ENCODE measurements at places on chromosomes 5 and 9.

- no peaks in the 10 kb centered on the region for H3K4me1 ChIP-seq
- H3K27ac ChIP-seq, result no peak overlapping the region
- no peaks in the 10 kb centered on the region for H3K27me3 ChIP-seq
- no peaks in the 10 kb centered on the region for H3K36me3 ChIP-seq
- no peak overlapping the region for H3K4me3 ChIP-seq
Observed at GRCh38 chr5:124823380-124823779, 76.9 kb upstream of the ZNF608 start.

GRCh38 chr5:15266229-15266628 is 233.8 kb upstream of the FBXL7 start:
- H3K27ac ChIP-seq, result no peak overlapping the region
- H3K4me1 ChIP-seq, result no peaks in the 10 kb centered on the region
- no peaks in the 10 kb centered on the region for H3K27me3 ChIP-seq
- H3K36me3 ChIP-seq, result no peaks in the 10 kb centered on the region

- peaks cover 3% of the 10 kb centered on the region for H3K4me1 ChIP-seq
- no peaks in the 10 kb centered on the region for H3K36me3 ChIP-seq
- no peak for DNase-seq
- no peak overlapping the region for H3K27ac ChIP-seq
- no peak overlapping the region for H3K4me3 ChIP-seq
- peaks cover 21% of the 10 kb centered on the region for H3K27me3 ChIP-seq
Observed at GRCh38 chr9:98570055-98570454, 138.7 kb downstream of the GABBR2 start.

DNA sequence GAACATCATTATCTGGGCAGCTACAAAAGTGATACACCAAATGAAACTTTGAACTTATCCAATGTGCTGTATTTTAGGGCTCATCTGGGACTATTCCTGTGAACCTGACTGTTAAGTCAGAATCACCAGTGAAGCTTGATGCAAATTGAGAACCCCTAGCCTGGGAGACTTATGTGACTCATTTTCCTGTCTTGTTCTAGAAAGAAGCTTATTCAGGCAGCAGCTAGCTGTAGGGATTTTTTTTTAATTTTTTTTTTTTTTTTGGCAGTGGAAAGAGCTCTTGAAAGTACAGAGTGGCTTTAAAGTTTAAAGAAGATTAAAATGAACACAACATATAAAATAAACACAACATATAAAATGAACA is 81.1 kb upstream of the TNFAIP8 start:
- DNase-seq, result peak; percentile 38
- H3K4me1 ChIP-seq, result peaks cover 100% of the 10 kb centered on the region
- H3K27ac ChIP-seq, result peak overlapping the region; percentile 100
- no peaks in the 10 kb centered on the region for H3K36me3 ChIP-seq
- peak overlapping the region; percentile 99 for H3K4me3 ChIP-seq

GRCh38 chr5:137283801-137284200 is 215.3 kb downstream of the SPOCK1 start:
- no peaks in the 10 kb centered on the region for H3K36me3 ChIP-seq
- H3K27ac ChIP-seq, result no peak overlapping the region
- DNase-seq, result no peak
- H3K4me1 ChIP-seq, result no peaks in the 10 kb centered on the region
- H3K4me3 ChIP-seq, result no peak overlapping the region

GRCh38 chr5:134574521-134574920 is 49.1 kb downstream of the JADE2 start:
- no peak for DNase-seq
- H3K27me3 ChIP-seq, result no peaks in the 10 kb centered on the region
- peak overlapping the region; percentile 83 for H3K27ac ChIP-seq
- H3K36me3 ChIP-seq, result peaks cover 2% of the 10 kb centered on the region
- H3K4me1 ChIP-seq, result peaks cover 22% of the 10 kb centered on the region
- no peak overlapping the region for H3K4me3 ChIP-seq

GRCh38 chr5:107330903-107331302 is 339.8 kb downstream of the EFNA5 start:
- no peaks in the 10 kb centered on the region for H3K36me3 ChIP-seq
- H3K4me1 ChIP-seq, result no peaks in the 10 kb centered on the region
- DNase-seq, result no peak
- no peak overlapping the region for H3K27ac ChIP-seq
- H3K4me3 ChIP-seq, result no peak overlapping the region
- H3K27me3 ChIP-seq, result no peaks in the 10 kb centered on the region

DNA sequence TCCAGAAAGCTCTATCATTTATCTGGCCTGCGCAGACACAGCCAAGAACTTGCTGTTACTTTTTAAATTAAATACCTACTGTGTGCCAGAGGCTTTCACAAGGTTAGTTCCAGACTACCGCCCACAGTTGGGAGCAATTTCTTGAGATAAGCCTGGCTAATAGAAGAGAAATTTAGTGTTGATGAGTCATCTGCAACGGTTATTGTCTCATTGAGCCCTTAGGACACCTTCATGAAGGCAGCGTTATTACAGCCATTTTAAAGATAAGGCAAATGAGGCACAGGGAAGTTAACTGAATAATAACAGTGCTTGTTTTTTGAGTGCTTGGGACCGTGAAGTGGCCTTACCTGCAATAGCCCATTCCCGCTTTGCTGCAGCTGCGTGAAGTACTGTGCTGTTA is 292.9 kb upstream of the MSX2 start:
- no peaks in the 10 kb centered on the region for H3K4me1 ChIP-seq
- no peaks in the 10 kb centered on the region for H3K36me3 ChIP-seq
- peaks cover 5% of the 10 kb centered on the region for H3K27me3 ChIP-seq
- no peak overlapping the region for H3K4me3 ChIP-seq
- no peak for DNase-seq

DNA sequence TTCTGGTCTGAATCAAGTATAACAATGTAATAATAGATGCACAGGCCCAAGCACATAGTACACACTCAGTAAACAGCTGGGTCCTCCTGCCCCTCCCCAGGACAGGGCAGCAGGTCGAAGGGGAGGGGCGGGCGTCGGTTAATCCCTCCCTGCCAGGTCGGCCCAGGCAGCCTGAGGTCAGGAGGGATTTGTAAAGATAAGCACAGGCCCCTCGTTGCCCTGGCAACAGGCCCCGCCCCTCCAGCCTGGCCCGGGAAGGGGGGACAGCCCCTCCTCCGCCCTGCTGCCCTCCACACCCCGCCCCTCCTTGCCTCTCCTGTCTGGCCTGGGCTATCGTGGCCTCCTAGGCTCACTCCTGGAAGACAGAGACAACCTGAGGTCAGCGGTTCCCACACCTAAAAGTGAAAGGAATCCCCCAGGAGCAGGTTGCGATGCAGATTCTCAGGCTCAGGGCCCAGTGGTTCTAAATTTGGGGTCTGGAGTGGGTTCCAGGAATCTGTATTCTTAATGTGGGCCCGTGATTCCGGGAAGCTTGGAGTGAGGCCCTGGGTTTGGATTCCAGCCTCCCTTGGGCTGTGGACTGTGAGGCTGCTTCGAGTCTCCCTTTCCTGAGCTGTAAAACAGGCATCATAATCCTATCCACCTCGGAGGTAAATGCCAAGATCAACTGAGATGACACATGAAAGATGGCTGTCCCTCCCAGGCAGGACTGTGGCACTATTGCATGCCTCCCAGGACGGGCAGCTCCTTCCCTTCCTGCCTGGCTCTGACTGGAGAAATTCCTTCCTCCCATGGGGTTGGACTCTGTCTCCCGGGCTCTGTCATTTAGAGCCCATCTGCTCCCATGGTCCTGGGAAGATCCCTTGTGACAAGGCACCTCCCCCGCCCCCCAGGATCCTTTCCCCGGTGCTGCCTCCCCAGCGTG is 4.4 kb downstream of the CRB2 start:
- DNase-seq, result no peak
- peaks cover 16% of the 10 kb centered on the region for H3K4me1 ChIP-seq
- H3K27me3 ChIP-seq, result no peaks in the 10 kb centered on the region
- H3K36me3 ChIP-seq, result no peaks in the 10 kb centered on the region
- no peak overlapping the region for H3K27ac ChIP-seq

- DNase-seq, result no peak
- H3K4me1 ChIP-seq, result no peaks in the 10 kb centered on the region
- H3K27me3 ChIP-seq, result no peaks in the 10 kb centered on the region
Observed at GRCh38 chr5:153988510-153988909, 50.2 kb downstream of the FAM114A2 start.

- no peaks in the 10 kb centered on the region for H3K36me3 ChIP-seq
- no peak overlapping the region for H3K27ac ChIP-seq
- peaks cover 4% of the 10 kb centered on the region for H3K4me1 ChIP-seq
Observed at GRCh38 chr5:56460681-56461191, 227.6 kb upstream of the ANKRD55 start.

- H3K27ac ChIP-seq, result no peak overlapping the region
- H3K27me3 ChIP-seq, result no peaks in the 10 kb centered on the region
- no peak for DNase-seq
Observed at GRCh38 chr5:89105836-89106235, 222.9 kb upstream of the MEF2C start.

DNA sequence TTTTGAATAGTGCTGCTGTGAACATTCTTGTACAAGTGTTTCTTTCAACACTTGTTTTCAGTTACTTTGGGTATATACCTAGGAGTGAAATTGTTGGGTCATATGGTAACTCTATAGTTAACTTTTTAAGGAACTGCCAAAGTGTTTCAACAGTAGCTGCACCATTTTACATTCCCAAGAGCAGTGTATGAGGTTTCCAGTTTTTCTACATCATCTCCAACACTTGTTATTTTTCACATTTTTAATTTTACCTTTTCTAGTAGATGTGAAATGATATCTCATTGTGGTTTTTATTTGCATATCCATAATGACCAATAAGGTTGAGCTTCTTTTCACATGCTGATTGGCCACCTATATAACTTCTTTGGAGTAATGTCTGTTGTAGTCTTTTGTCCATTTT is 40.0 kb upstream of the FOXE1 start:
- H3K4me3 ChIP-seq, result no peak overlapping the region
- no peaks in the 10 kb centered on the region for H3K36me3 ChIP-seq
- peaks cover 9% of the 10 kb centered on the region for H3K27me3 ChIP-seq
- no peak for DNase-seq
- H3K27ac ChIP-seq, result no peak overlapping the region

DNA sequence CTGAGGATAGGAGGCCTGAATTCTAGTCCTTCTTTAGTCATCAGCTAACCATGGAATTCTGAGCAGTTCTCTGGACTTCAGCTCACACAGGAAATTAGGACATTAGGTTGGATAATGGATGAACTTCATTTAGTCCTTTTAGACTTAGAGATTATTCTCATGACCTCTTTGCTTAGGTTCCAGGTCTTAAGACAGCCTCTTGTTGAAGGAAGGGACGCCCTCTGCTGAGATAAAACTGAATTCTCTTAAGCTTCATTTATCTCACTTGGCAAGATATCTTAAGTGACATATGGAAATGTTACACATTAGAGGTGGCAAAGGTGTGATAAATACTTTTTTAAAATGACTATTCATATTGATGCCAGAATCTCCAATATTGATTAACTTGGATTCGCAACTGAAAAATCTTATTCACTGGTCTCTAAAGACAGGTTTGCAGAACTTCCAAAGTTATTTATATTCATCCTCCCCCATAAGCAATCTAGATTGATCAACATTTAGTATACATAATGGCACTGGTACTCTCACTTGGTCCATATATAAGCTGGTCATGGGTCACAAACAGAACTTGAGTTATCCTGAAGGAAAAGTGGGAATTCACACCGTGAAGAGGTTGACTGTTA is 16.9 kb upstream of the ZNF366 start:
- H3K36me3 ChIP-seq, result peaks cover 2% of the 10 kb centered on the region
- peaks cover 20% of the 10 kb centered on the region for H3K27me3 ChIP-seq
- DNase-seq, result no peak

- H3K27me3 ChIP-seq, result peaks cover 45% of the 10 kb centered on the region
- no peaks in the 10 kb centered on the region for H3K36me3 ChIP-seq
- DNase-seq, result no peak
- peaks cover 59% of the 10 kb centered on the region for H3K4me1 ChIP-seq
- no peak overlapping the region for H3K27ac ChIP-seq
- H3K4me3 ChIP-seq, result peak overlapping the region; percentile 87
Observed at GRCh38 chr5:95730011-95730700, 980 bp upstream of the RHOBTB3 start.

DNA sequence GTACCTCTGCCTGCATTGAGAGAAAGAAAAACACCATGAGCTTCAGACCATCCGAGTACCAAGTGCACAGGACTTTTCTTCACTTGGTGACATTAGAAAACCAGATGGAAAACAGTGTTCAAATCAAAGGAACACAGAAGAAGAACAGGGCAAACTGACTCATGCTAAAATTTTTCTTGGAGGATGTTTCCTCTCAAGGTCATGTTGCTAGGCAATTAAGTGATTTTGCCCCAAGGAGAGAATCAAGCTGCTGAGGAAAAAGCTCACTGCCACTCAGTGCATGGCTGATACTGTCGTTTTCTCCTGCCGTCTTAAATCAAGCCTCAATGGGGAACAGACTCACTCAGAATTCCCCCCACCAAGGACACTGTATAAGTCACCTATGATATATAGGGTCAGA is 57.9 kb upstream of the SIMC1 start:
- H3K27ac ChIP-seq, result no peak overlapping the region
- no peaks in the 10 kb centered on the region for H3K4me1 ChIP-seq
- no peak for DNase-seq
- no peak overlapping the region for H3K4me3 ChIP-seq
- H3K27me3 ChIP-seq, result peaks cover 59% of the 10 kb centered on the region

DNA sequence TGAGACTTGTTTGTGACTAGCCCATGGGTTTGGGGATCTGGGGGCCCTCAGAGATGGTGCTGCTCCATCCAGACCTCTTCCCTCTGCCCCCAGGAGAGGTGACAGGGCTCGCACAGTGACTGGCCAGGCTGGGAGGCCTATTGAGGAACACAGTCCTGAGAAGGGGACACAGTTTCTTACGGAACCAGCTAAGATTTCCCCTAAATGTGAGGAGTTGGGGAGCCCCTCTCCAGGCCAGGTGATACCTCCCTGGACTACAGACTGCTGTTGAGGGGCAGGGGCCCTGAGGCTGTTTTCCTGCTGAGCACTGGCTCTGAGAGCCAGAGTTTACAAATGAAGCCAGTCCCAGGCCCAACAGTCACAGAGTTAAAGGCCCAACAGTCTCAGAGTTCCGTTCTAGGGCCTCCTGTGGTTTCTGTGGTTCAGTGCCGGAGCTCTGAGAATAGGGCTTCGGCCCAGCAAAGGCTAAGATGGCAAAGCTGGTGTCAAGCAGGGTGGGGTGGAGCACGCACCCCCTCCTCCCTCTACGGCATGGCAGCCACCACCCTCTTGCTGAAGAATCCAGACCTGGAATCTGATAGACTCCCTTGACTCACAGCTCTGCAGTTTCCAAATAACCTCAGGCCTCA is 1.1 kb upstream of the SEMA4D start:
- H3K4me3 ChIP-seq, result peak overlapping the region; percentile 77
- H3K36me3 ChIP-seq, result peaks cover 10% of the 10 kb centered on the region
- H3K27me3 ChIP-seq, result no peaks in the 10 kb centered on the region
- DNase-seq, result peak; percentile 62

- no peak overlapping the region for H3K27ac ChIP-seq
- peaks cover 7% of the 10 kb centered on the region for H3K27me3 ChIP-seq
- H3K4me1 ChIP-seq, result peaks cover 11% of the 10 kb centered on the region
- no peaks in the 10 kb centered on the region for H3K36me3 ChIP-seq
Observed at GRCh38 chr5:113166852-113167366, 190.3 kb downstream of the DCP2 start.

DNA sequence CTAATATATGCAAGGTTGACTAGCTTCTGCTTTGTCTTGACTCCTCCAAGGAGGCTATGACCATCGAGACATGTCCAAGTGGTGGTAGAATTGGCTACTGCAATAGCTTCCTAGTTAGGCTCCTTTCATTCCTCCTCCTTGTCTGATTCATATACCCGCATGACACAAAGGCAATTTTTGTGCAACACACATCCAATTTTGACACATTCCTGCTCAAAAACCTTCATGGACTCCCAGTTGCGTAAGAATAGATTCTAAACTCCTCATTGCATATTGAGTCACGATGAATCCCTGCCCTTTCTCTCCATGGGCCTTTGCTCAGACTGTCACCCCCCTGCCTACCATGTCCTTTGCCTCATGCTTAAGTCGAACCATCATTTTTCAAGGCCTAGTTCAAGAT is 344.5 kb downstream of the ACTL7B start:
- no peaks in the 10 kb centered on the region for H3K4me1 ChIP-seq
- no peak overlapping the region for H3K4me3 ChIP-seq
- no peaks in the 10 kb centered on the region for H3K36me3 ChIP-seq
- no peak overlapping the region for H3K27ac ChIP-seq

Measured in activated T-cell treated with anti-CD3 and anti-CD28 coated beads, Interleukin-2, amount 50 U/mL, for 72 hours (primary cell).